Activated CD8-positive, alpha-beta memory T cell treated with anti-CD3 and anti-CD28 coated beads for 1 hour (primary cell): ENCODE measurements at places on chromosomes 6 and 20.

- no peak for DNase-seq
Observed at GRCh38 chr6:123810948-123811347, 7.3 kb downstream of the NKAIN2 start.

- DNase-seq: no peak
Observed at GRCh38 chr6:130113201-130113710, 94.9 kb downstream of the L3MBTL3 start.

DNA sequence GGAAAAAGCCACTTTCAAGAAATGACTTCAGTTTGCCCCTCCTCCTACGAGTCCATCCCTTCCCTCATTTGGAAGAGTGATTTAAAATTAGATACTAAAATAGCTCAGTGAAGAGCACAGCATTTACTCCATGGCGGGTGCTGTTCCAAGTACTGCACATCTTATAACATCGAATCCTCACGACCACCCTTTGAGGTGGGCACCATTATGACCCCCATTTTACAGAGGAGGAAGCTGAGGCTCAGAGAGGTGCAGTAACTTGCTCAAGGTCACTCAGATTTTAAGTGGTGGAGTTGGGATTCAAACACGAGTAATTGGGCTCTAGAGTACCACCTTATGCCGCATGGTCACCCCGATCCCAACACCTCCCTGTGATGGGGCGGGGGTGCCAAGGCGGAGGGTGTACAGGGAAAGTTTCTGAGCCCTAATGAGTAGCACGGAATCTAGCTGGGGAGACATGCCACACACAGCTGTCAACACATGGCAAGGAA lies 25.5 kb downstream of the TTBK1 start:
- DNase-seq: no peak

- no peak for DNase-seq
Observed at GRCh38 chr6:122619309-122619708, 9.1 kb downstream of the PKIB start.

- peak; percentile 79 for DNase-seq
Observed at GRCh38 chr20:462199-462991, at the start of gene TBC1D20. TSS of gene TBC1D20 (minus strand) at chr20:462533. CDS start at chr20:462405, 128 bp downstream.

DNA sequence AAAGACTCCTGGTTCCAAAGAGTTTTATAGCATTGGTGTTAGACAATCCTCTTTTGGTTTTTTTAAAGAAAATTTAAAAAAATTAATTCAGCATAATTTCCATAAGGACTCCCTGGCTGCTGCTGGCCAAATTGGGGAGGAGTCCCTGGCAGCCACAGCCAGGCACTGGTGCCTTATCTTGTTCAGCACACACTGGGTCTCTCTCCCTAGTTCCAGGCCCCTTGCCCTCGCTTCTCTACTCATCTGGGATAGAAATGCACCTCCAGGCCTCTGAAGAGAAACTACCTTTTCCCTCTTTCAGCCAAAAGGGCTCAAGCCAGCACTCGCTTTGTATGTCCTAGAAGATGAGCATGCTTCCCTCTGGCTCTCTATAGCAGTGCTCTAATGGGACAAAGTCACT lies 13.4 kb upstream of the MAPK13 start:
- no peak for DNase-seq

DNA sequence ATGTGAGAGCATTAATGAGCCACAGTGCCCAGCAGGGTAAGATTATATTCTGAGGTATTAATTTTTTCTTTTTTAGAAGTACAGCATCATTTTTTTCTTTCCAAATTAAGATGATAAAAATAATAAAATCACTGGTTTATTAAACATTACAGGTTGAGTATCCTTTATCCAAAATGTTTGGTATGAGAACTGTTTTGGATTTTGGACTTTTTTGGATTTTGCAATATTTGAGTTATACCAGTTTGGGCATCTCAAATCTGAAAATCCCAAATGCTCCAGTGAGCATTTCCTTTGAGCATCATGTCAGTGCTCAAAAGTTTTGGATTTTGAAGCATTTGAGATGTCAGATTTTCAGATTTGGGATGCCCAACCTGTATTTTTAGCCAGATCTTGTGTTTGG lies 44.4 kb downstream of the ENPP1 start:
- DNase-seq: no peak

DNA sequence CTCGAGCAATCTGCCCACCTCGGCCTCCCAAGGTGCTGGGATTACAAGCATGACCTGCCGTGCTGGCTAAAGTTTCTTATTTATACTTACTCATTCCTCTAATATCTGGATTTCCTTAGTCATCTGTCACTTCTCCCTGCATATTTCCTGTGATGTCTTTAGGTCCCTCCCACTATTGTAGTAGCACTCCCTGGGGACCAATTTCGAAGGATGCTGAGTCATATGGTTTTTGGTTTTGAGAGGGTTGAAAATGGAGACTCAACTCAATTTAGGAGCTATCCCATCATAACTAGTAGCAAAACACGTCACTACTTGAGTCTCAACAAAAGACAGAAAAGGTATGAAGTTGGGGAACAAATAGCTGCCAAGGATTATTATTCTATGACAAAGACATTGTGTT lies 20.2 kb downstream of the MCUR1 start:
- DNase-seq: no peak

DNA sequence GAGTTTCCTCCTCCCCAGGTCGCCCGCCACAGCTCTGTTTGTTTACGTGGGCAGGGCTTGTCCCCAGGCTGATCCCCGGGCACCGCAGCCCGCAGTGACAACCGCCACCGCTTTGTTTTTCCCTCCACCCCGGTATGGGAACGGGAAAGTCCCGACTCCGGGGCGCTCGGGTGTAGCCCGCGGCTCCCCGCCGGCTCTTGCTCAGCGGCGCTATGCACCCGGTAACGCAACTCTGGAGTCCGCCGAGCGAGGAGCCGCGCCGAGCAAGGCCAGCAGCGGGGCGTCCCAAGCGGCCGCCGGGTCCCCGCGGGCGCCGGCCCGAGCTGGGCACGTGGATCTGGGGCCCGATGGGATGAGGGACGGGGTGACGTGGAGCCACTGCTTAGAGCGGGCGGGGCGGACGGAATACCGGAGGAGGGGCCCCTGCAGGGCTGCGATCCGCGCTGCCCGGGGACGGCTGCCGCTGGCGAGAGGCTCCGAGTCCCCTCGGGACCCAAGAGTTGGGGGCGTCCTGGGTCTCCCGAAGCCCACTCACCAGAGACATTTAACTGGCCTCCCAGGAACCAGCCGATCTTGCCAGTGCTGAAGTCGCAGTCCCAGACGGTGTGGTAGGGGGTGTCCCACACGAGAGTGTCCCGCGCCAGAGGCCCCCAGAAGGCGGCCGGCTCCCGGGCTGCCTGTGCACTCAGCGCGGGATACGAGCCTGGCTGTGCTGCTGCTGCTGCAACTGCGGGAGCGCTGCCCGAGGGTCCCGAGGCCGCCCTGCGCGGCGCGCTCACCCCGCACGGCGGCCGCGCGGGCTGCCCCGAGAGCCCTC lies 497 bp downstream of the ACSS1 start:
- DNase-seq: peak; percentile 48

GRCh38 chr6:137848672-137849071 lies 18.4 kb upstream of the TNFAIP3 start:
- DNase-seq: no peak

DNA sequence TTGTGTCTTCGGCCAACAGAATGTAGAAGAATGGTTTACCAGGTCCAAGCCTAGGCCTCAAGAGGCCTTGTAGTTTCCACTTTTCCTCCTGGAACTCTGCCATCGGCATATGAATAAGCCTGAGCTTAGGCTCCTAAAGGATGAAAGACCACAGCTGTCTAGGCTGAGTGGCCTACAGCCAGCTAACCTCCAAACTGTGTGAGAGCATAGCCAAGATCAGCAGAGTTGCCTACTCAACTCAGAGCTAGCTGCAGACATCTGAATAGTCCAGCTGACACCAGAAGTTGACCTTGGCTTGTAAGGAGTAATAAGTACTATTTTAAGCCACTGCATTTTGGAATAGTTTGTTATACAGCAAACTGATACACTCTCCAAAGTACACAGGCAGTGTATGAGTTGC lies 52.6 kb upstream of the SMIM29 start:
- no peak for DNase-seq

DNA sequence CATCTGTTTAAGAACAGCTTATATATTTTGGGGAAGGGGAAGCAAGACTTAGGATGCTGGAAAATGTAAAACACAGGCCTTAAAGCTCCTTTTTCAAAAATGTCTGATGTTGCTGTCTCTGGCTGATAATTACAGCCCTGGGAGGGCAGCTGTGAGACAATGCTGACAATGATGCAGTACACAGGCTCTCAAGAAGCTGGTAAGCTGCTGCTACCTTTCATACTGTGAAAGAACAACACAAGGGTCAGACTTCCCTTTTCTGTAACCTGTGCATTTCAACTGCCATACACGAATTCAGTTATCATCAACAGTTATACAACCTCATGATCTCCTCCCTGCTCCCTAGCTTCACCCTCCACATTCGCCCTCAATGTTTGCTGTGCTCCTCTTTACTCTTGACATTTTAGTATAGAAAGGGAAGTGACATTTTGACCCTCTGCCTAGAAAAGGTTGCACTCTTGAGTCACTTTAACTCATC lies 25.2 kb downstream of the MAP7 start:
- no peak for DNase-seq

DNA sequence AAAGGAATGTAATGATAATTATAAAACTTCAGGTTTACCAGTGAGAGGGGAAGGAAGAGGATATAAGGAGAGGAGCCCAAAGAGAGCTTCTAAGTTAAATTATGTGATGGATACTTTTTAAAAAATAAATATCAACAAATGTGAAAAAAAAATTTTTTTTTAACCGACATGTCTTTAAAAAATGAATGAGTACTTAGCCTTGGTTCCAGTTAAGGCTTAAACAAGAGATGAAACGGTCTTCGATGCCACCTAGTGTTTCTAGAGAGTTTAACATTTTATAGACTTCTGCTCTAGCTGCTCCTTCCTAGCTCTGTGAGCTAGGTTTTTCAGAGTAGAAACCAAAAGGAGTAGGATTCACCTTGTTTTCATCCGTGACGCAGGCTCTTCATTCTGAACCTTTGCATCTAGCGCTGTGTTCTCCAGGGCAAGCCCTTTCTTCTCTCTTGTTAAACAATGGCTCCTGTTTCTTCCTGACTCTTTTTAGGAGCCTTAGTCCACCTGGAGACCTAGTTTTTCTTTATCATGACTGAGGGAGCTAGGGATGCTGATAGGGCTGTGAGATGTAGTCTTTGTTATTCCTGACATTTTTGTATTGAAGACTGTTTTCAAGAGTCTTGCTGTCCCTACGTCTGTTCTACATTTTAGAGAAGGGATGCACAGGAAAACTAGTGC lies 42.4 kb upstream of the GNRH2 start:
- DNase-seq: no peak

GRCh38 chr6:76671751-76672150 lies 599.3 kb upstream of the IMPG1 start:
- DNase-seq: no peak

GRCh38 chr20:51333446-51333845 lies 209.1 kb downstream of the NFATC2 start:
- no peak for DNase-seq

DNA sequence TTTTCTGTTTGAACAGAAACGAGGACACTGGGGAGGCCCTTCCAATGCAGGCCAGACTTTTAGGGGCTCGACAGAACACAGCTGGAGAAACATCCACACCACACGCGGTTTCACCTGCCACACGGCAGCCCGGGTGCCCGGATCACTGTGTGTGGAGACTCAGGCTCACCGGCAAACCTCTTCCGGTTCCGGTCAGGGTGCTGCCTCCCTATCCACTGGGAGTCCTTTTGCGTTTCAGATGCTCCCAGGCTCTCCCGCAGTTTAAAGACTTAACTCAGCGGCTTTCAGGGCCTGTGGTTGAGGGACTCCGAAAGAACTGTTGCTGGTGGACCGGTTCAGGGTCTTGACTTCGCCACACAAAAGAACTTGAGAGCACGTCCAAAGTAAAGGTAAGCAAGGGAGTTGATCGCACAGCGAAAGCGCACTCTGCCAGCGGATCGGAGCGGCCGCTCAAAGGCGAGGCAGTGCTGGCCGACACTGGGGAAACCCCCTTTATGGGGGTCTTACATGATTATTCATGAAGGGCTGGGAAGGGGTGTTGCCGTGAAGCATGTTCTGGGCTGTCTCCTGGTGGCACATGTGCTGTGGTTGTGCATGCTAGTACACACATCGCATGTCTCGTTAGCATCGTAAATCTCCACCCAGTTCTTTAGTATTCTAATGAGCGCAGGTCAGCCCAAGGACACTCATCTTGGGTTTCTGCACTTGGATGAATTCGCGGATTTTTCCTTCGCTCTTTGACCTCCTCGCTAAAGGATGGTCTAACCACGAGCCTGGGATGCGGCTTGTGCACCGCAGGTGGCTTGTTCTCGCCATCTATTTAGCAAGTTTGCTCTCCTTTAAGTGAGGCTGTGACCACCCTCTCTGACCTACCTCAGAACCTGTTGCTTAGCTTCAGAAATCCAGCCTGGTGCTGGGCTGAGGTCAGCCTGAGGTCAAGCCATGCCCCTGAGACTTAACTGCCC lies 180.3 kb downstream of the CDH26 start:
- DNase-seq: peak; percentile 19

GRCh38 chr20:62807444-62808210 lies 3.0 kb downstream of the OGFR start:
- no peak for DNase-seq
